ENCODE measurements at places on chromosomes 16 and 17.

DNA sequence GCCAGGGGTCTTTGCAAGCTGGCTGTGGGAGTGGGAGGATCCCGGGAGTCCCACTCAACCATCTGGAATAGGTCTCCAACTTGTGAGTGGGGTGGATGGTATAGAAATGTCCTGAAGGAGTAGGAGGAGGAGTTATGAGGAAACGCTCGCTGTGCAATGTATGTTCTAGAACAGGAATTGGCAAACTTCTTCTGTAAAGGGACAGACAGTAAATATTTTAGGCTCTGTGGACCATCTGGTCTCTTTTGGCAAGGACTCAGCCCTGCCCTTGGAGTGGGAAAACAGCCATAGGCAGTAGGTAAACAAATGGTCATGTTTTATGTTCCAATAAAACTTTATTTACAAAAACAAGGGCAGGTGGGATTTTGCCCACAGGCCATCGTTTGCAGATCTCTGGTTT is 149.2 kb downstream of the NPIPB5 start:
- no peak for DNase-seq

GRCh38 chr16:50153596-50154419 is 702 bp downstream of the TENT4B start:
- DNase-seq = no peak

- no peak for DNase-seq
Measured at GRCh38 chr17:46851029-46851741, at the start of gene WNT9B. TSS of gene WNT9B (plus strand) at chr17:46851583. CDS start at chr17:46851639, 56 bp downstream.

DNA sequence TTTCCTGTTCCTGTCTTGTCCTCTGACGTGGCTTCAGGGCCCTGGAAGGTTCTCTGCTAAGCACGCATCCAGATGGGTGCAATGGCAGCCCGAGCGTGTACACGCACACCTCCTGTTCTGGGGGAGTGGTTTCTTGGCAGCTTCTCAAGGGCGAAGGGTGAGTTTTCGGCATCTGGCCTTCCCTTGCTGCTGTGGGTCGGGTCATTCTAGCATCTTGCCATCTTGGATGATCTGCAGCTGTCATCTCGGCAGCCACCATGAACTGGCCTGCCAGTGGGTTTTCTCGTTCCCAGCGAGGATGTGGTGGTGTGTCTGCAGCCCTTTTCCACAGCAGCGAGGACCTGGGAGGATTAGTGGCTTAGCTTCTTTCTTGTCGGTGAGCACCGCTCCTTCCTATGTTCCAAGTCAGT is 10.6 kb downstream of the MSI2 start:
- no peak for DNase-seq

- no peak for DNase-seq
Measured at GRCh38 chr17:55266958-55267688, 2.4 kb downstream of the HLF start.

DNA sequence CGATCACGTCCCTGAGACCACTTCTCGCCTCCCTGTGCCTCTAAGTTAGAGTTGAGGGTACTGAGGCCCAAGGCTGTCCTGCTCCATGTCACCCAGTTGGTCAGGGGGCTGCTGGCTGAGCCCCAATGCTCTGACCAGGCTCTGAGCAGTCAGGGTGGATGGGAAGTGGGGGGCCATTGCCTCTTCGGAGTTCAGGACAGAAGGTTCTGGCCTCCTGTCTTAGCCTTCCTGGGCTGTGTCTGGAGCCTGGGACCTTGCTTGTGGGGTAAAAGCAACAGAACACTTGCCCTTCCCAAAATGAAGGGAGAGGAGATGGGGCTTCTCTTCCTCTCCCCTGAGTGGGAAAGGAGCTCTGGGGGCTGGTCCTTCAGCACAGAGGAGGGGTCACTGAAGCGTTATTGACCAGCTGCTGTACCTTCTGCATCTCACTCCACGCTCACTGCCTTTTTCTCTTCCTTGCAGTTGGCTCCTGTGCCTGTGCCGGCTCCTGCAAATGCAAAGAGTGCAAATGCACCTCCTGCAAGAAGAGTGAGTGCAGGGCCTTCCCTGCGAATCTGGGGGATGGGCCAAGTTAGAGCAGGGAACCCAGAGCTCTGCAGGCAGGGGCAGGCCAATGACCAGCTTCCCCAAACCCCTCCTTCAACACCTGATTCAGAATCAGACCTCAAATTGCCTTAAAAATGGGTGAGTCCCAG is 580 bp downstream of the MT1X start:
- no peak for DNase-seq

GRCh38 chr17:27981978-27982377 is 60.5 kb upstream of the NLK start:
- DNase-seq = no peak

DNA sequence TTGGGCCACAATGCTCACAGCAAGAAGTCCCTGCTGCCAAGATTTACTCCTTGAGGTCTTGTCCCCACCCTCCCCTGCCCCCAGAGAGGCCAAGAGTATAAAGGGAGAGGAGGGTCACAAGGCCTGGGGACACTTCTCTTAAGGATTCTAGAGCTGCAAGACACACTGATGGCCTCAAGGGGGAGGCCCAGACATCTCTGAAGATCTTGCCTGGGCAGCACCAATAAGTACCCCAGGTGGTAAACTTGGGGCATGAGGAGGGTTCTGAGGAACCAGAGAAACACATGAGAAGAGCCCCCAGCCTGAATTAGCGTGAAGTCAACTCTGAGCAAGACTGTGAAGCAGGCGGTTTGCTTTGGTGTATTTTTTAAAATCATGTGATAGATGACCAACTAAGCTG is 26.8 kb upstream of the MTMR4 start:
- no peak for DNase-seq
